ENCODE measurements at places on chromosomes 7 and 10. TPM values are rescaled to one million over a fixed set of nuclear protein-coding genes. Genes with fewer than 3 reads are reported as not detected.
A peak's percentile ranks its signal among the peaks of the same experiment; 100 is the strongest.

DNA sequence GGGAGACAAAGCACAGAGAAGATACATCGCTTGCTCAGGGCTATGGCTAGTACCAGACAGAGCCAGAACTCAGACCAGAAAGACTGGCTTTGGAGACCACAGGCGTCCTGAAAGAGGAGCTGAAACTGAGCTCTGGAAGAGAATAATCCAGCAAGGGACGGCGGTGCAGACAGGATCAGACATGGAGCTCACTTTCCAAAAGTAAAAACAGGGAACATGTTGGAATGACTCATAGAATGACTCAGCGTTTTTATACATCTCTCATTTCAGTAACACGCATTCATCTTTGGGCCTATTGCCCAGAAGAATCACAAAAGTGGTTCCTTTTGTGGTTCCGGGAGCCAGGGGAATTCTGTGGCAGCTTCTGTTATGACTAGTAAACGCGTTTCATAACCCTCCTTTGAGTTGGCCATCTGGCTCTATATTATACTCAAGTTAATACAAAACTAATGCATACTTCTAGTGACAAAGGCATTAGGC, 37.2 kb downstream of the PLEKHS1 start:
- peaks cover 2% of the 10 kb centered on the region for H3K4me1 ChIP-seq
- no peaks in the 10 kb centered on the region for H3K27me3 ChIP-seq
- no peaks in the 10 kb centered on the region for H3K36me3 ChIP-seq
- no peak overlapping the region for H3K4me3 ChIP-seq
- H3K27ac ChIP-seq = peak overlapping the region; percentile 14

DNA sequence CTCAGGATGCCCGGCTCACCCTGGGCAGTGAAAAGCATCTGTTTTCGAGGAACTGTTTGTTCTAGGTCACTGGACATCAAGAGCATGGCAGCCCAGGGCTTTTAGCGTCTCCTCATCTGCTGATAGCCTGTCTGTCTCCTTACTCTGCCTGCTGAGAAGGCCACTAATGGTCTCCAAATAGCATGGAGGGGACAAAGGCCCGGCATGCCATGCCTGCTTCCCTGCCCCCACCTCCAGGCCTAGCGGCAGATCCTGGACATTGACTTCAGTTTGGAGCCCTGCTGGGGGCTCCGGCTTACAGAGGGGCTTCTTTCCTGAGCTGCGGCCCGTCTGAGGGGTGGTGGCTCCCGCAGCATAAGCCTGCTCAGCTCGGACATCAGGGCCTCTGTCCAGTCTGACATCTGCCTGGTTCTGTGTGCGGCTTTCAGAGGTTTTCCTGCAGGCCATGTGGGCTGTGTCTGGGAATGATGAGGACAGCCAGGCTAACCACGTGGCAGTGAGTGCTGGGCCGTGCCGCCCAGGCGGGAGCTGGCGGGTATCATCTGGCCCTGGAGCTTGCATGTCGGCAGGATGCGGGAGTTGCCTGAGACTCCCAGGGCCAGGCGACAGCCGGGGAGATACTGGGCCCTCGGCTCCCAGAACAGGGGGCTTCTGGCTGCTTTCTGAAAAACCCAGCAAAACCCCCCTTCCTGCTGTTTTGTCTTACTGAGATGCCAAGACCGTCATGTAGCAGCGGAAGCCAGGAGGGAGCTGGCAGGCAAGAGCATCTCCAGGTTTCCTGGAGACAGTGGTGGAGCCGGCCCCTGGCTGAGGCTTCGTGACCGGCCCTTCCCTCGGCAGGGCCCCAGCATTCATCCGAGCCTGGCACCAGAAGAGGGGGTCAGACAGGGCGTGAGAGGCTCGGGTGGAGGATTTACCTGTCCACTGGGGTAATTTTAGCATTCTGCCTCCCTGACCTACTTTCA, 9.2 kb downstream of the PFKFB3 start:
- no peak overlapping the region for H3K27ac ChIP-seq
- DNase-seq = peak; percentile 39
- peaks cover 5% of the 10 kb centered on the region for H3K4me1 ChIP-seq
- no peaks in the 10 kb centered on the region for H3K27me3 ChIP-seq
- H3K4me3 ChIP-seq = no peak overlapping the region

Gene TMEM273
- 9.3 TPM for total RNA-seq

Gene TFR2
- total RNA-seq = 0.26 TPM

Gene SPDYE2
- not detected for total RNA-seq
